ENCODE measurements at places on chromosomes 1 and 21.

DNA sequence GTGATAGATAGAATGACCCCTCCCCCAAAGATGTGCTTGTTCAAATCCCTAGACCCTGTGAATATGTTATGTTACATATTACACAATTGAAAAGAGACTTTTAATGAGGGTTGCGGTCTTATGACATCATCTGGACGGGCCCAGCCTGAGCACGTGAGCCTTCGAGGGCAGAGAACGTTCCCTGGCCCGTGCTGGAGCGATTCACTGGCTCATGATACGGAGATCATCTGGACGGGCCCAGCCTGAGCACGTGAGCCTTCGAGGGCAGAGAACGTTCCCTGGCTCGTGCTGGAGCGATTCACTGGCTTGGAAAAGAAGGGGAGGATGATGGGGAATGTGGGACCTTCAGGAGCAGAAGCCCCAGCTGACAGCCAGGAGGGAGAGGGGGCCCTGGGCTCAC is 34.4 kb upstream of the COL18A1 start:
- no peak for DNase-seq

GRCh38 chr1:37434292-37435225 is 39.8 kb upstream of the ZC3H12A start:
- peak; percentile 54 for DNase-seq

- DNase-seq = no peak
Observed at GRCh38 chr1:77047978-77048614, 171.1 kb downstream of the PIGK start.

GRCh38 chr1:69528376-69528775 is 39.3 kb upstream of the LRRC7 start:
- DNase-seq = no peak

DNA sequence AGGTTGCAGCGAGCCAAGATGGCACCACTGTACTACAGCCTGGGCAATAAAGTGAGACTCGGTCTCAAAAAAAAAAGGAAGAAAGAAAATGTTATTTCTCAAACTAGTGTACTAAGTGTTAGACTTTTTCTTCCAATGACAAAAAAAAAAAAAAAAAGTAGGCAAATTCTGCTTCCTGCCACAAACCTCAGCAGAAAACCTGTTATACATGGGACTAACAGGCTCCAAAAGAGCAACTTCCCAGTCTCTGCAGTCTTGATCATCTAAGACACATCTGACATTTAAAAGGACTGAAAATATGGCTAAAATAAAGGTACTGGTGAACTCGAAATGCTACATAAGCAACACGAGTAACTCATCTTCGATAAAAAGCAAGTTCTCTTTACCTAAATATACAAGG is 59.6 kb downstream of the HSF2BP start:
- no peak for DNase-seq

DNA sequence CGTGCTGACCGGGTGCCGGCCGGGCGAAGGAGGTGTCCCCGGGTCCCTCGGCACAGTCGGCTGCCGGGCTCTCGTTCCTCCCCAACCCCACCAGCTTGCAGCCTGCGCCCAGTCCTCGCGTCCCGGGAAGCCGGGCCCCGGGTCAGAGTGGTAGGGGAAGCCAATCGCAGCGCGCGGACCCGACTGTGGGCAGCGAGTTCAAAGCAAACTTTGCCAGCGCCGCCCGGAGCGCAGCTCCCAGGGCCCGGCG is 328 bp downstream of the MYCL start:
- peak; percentile 19 for DNase-seq

DNA sequence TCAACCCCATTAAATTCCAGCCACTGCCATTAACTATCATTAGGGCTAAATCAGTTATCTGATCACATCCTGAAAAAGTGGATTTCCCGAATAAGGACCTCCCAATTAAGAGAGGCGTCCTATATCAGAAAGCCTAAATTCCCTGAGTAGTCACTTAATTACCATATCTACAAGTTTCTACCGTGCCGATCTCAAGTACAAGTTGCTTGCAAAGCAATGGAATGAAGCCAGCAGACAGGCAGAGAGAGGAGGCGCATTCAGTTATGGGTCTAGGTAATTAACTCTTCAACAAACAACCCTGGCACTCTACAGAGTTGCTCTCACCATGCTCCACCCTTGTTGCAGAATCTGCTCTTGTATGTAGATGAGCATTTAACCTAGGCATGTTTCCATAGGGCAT is 494.6 kb upstream of the RUNX1 start:
- DNase-seq = no peak

GRCh38 chr21:43194303-43195120 is 25.7 kb downstream of the CRYAA start:
- no peak for DNase-seq

GRCh38 chr1:32100359-32100758 is 7.5 kb upstream of the KPNA6 start:
- DNase-seq = no peak

DNA sequence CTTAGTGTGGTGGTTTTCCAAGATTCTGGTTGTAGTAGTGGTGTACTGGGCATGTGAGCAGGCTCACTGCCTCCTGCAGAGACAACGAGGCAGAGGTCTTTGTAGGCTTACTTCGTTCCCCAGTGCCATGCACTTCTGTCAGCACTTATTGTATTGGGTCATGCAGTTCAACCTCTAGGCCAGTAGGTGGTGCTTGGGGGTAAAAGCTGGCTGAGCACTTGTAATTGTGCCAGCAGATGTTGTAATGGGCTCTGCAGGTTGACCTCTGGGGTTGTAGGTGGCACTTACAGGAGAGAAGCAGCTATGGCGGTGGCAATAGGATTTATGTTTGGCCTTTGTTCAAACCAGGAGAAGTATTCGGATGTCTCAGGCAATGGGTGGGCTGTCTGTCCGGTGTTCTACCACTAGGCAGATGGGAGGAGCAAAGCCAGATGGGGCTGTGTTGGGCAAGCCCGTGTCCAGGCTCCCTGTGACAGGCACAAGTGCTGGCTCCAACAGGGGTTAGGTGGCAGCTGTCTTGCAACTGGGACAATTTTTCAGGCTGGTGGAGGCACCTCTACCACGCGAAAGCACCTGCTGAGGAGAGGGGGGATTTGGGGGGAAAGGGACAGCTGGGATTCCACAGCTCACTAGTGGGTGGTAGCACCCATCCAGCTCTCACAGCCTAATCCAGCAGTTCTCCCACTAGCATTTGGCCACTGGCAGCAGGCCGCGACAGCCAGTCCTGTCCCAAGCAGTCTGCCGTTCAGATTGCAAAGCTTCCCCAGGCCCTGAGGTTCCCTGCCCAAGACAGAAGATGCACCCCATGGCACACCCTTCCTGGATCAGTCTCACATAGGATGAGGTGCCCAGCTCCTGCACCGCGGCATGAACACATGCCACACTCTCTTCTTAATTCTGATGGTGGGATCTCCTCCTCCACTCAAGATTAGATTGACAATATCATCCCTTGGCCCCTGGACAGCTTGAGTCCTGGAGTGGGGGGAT is 274.5 kb downstream of the CTH start:
- DNase-seq = peak; percentile 28

- no peak for DNase-seq
Observed at GRCh38 chr1:230196077-230196476, 129.0 kb downstream of the GALNT2 start.

GRCh38 chr1:51898090-51898734 is 19.7 kb upstream of the NRDC start:
- DNase-seq = no peak

DNA sequence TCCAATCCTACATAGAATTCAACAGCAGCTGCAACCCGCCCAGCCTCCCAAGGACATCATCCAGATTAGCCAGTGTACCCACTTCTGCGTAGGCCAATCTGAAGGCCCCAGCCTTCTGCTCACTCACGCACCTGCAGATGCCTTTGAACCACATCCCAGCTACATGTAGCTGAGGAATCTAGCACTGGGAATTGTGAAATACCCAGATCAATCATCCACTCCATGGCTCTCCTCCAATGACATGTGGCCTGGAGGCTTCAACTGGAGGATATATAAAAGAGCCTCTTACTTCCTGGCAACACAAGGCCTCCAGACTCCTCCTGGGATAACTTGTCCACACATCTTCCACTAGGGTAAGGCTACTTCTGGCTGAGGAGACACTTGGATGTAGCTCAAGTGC is at the start of gene LCE6A:
Gene LCE6A (plus strand): TSS at position 301 of the 400 bp plus-strand sequence. CDS start 665 bp downstream, outside the sequence.
- no peak for DNase-seq

GRCh38 chr1:212020975-212021374 is 14.4 kb downstream of the INTS7 start:
- DNase-seq = no peak

- no peak for DNase-seq
Observed at GRCh38 chr1:1664941-1665814, 6.4 kb upstream of the CDK11B start.

- no peak for DNase-seq
Observed at GRCh38 chr1:46647611-46648010, 20.6 kb downstream of the ATPAF1 start.

DNA sequence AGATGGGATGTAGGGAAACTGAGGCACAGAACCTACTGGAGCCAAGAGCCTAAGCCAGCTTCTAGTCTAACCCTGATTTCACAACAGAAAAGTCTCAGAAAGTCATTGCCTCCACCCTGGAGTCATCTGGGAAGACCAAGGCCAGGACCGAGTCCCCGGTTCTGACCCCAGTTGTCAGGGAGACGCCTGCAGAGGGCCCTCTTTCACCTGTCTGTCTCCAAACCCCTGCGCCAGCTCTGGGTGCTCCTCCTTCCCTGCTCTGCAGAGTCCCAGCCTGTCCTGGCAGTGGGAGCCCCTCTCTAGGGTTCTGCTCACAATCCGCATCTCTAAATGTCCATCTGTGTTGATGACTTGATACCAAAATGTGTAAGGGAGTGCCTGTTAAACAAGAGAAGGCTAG is 149.7 kb downstream of the PGBD5 start:
- DNase-seq = no peak

GRCh38 chr1:117838911-117839310 is 90.5 kb downstream of the GDAP2 start:
- no peak for DNase-seq

- DNase-seq = no peak
Observed at GRCh38 chr1:78286686-78287085, 204.1 kb upstream of the PTGFR start.

Measured in CD4-positive, alpha-beta T cell treated with Interferon gamma for 1 hour (primary cell).